Iris pigment epithelial cell (primary cell): ENCODE measurements at places on chromosomes 6 and 20.

- no peak for DNase-seq
These were observed 374.3 kb downstream of the LMBRD1 start for GRCh38 chr6:69422475-69422874.

DNA sequence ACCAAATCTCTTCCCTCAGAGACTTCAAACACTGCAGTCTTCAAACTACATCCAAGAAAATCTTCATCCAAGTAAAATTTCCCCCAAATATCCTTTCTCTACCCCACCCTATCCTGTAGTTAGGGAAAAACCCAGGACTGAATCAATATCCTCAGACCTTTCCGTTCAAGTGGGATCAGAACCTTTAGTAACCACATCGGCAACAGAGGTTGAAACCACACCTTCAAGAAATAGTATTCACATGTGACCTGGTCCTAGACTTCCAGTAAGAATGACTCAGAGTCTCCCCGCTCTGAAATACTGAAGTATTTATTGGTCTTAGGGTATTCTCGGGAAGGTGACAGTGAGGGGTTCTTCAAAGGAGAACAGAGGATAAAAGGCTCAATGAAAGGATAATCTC lies 8.7 kb downstream of the HLA-DPA1 start:
- peak; percentile 14 for DNase-seq

- peak; percentile 85 for DNase-seq
These were observed 300.7 kb downstream of the CLIC5 start for GRCh38 chr6:45714741-45715507.

- DNase-seq, result peak; percentile 92
These were observed at the start of gene ZBTB2 for GRCh38 chr6:151391471-151392413. TSS of gene ZBTB2 (minus strand) at chr6:151391559. CDS start at chr6:151373637, 17,922 bp downstream.

DNA sequence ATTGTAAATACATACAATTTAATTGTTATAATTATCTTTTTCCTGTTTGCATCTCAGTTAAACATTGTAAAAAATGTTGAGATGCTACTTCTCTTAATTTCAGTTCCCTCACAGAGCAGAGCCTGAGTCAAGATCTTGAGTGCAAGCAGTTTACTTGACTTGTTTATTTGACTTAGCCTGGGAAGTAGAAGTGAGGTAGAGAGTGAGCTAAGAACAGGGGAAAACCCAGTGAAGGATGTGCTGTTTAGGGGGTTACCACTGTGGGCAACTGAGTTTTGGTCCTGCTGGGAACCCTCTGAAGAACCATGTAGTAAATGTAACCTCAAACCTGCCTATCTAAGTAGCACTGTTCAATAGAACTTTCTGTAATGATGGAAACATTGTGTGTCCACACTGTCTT lies 495.2 kb upstream of the FLRT3 start:
- DNase-seq, result no peak

DNA sequence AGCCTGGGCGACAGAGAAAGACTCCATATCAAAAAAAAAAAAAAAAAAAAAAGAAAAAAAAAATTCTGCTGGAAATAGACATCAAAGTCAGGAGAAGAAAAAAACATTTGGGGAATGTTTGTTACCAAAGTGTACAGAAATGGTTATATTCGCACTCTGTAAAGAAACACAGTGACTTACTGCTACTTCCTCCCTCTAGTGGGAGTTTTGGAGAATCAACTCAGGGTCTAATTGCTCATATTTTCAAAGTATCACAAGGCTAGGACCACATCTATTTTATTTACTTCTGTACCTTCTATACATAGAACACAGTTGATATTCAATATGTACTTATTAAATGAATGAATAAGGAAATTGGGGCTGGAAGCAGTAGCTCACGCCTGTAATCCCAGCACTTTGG lies 24.4 kb downstream of the ARG1 start:
- peak; percentile 4 for DNase-seq

DNA sequence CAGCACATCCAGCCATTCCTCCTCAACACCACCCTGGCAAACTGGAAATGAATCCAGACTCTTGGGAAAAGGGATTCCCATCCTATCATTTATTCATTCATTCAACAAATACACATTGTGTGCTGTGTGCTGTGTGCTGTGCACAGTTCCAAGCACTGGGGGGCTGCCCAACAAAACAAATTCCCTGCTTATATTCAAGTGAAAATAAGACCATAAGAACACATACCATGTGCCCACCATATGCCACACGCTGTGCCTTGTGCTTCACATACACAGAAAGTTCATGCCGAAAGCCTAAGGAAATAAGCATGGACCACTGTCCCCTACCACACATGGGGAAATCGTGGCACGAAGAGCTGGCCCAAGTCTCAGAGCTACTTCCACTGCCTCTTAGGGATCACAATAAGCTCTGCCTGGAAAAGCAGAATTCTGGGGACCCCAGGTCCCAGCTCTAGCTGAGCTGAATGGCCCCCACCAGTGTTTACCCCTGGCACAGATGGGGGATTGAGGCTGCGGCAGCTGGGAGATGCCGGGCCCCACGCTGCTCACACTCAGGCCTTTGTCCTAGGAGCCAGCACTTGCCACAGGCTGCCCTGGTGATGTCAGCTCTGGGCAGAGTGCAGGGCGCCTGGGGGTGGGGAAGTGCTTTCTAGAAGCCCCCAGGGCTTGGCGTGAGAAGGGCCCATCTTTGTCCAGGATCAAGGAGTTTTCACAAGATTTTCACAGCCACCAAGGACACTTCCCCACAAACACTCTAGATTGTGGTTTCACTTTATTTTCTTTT lies 99.6 kb downstream of the PREX1 start:
- DNase-seq, result no peak

DNA sequence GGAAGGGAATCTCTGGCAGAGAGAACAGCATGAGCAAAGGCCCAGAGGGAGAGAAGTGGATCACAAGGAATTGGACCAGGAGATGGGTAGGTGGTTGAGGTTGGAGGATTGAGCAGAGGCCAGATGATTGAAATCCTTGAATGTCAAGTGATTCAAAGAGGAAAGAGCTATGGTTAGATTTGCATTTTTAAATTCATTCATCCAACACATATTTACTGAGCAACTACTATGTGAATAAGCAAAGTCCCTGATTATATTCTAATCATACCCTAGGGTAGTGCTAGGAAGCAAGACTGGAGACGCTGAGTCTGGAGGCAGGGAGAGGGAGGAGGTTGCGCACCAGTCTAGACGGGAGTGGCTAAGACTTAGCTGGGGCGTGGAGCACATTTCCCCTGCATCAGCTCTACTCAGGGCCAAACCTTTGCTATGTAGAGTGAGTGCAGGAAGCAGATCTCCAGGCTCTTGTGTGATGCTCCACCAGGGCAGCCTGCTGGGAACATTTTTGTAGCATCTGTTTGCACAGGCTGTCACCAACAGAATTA lies 40.2 kb downstream of the EYA2 start:
- DNase-seq, result no peak

GRCh38 chr6:153208706-153209105 lies 77.6 kb upstream of the RGS17 start:
- no peak for DNase-seq

GRCh38 chr6:149872233-149872632 lies 8.1 kb upstream of the LRP11 start:
- no peak for DNase-seq

- no peak for DNase-seq
These were observed 50.1 kb downstream of the MARCKS start for GRCh38 chr6:113907102-113907815.

DNA sequence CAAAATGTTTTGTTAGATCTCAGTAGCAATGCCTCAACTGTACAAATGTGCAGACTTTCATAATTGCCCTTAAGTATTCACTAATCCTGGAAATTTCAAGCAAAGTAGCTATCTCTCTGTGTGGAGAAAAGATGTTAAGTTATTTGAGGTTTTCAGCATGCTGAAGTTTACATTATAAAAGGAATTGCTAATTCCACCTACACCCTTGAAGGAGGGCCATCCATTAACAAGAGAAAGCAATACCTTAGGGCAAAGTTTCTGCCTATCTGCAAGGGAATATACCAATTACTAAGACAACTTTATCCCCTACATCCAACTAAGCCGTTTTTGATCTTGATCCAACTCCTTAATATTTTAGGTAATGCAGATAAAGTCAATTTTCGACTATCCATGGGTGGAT lies 380.7 kb upstream of the BTBD3 start:
- no peak for DNase-seq

GRCh38 chr20:32508775-32509119 lies 76.4 kb downstream of the NOL4L start:
- DNase-seq, result no peak

DNA sequence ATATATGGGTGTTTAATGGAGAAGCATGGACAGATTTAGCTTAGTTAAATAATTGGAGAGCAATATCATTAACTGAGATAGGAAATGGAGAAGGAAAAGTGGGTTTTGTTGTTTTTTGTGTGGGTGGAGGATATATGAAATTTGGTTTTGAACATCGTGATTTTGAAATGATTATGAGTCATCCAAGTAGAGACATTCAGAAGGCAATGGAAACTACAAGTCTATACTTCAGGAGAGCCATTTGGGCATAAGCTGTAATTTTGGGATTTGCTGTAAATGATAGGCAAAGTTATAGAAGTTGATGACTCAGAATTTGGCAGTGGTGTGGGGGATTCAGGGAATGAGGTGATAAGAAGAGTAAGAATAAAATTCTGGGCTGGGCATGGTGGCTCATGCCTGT lies 27.4 kb upstream of the FAM135A start:
- no peak for DNase-seq

DNA sequence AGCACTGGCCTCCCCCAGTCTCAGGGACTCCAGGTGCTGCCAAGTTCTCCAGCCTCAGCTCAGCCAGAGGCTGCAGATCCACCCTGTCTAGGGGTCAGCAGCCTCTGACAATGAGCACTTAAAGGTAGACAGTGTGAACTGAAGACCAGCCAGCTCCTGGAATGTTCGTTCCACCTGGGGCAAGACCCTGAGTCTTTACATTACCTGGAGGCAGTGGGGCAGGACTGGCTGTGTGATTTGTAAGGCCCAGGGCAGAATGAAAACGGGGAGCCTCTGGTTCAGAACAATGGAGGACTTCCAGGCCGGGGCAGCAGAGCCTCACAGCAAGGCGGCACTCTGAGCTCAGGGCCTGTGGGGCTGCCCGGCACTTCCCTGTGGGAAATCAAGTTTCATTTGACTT lies 65.0 kb downstream of the CTCFL start:
- no peak for DNase-seq

- no peak for DNase-seq
These were observed 572 bp upstream of the ZDHHC14 start for GRCh38 chr6:157380458-157380778.

- DNase-seq, result no peak
These were observed 90.0 kb downstream of the SLC22A23 start for GRCh38 chr6:3366596-3367413.

DNA sequence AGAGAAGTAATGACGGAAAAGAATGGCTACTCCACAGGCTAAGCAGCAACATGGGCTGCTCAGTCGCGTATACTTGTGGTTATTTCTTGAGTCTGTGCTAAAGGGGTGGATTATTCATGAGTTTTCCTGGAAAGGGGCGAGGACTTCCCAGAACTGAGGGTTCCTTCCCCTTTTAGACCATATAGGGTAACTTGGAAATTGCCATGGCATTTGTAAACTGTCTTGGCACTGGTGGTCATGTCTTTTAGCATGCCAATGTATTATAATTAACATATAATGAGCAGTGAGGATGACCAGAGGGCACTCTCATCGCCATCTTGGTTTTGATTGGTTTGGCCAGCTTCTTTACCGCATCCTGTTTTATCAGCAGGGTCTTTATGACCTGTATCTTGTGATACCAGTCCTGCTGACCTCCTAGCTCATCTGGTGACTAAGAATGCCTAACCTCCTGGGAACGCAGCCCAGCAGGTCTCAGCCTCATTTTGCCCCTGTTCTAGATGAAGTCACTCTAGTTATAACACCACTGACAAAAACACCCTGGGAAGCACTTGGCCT lies 11.4 kb downstream of the LBP start:
- DNase-seq, result no peak

DNA sequence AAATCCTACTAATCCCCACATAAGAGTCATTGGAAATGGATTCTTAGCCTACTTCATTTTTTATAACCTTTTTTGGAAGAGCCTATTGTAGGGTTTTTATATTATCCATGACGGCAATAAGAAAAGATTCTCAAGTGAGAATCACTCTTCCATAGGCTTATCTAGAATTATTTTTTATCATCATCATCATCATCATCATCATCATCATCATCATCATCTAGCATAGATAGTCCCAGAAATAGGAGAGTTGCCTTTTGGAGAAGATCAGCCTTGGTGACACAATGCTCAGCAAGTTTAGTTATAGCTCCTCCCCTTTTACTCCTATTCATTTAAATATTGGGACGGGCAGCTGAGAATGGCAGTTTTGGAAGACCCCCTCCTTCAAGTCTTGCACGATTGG lies 359.1 kb upstream of the SLC35B3 start:
- DNase-seq, result no peak
